CMK (cell line): ENCODE measurements at places on chromosomes 12 and 14.

- no peak for DNase-seq
Measured at GRCh38 chr12:85642808-85643207, 193.4 kb downstream of the RASSF9 start.

DNA sequence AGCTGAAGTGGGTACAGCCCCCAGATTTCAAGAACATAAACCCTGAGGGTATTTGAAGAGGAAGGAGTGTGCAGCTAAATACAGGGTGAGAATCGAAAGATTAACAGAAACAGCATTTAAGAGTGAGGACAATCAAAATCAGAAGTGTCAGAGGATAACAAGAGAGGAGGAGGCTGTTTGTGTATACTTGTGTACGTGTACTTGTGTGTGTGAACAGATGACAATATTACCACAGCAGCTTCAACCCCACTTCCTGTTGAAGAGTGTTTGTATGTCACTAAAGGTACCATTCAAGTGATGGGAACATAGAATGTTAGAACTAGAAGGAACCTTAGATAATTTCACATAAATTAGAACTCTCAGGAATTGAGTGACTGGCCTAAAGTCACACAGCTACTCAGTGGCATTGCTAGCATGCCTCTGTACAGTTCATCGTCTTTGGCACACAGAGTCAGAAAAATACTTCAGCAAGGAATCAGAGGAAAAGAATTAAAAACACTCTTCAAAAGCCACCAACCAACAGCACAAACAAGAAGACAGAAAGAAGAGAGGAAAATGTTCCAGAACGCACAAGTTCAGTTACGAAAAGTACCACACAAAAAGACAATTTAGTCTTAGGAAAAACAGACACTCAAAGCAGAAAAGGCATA lies 164.3 kb upstream of the BCL2L14 start:
- DNase-seq = no peak

DNA sequence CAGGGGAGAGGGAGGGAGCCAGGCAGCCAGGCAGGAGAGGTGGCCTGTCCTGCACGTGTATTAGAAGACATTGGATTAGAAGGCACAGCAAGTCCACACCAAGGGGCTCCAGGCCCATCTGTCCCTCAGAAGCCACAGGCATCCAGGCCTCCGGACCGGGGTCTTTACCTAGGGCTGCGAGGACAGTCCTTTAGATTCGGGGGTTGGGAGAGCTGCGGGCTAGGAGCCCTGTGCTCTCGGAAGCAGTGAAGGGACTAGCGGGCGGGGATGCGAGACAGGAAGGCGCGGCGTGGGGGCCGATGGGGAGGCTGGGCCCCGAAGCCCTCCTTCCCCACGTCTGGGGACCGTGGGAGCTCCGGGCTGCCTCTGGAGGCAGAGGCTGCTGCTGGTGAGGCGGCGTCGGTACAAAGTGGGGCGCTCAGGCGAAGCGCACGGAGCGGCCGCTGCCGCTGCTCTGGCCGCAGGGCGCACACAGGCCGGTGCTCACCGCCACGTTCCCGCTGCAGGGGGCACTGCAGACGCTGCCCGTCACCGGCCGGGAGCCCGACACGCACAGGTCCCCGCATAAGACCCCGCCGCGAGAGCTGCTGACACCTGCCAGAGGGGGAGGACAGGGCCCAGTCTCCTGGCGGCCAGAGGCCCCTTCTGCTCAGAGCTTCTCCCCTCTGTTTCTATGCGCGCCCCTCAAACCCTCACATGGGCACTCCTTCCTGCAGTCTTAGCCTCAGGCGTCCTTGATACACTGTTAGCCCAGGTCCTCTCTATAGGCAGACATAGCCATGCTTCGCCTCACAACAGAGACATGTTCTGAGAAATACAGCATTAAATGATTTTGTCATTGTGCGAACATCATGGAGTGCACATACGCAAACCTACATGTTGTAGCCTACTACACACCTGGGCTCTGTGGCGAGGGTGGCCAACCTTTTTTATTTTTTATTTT lies 17.3 kb downstream of the KRT7 start:
- DNase-seq = no peak

GRCh38 chr14:50763382-50764007 lies 67.5 kb downstream of the NIN start:
- DNase-seq = no peak

- DNase-seq = no peak
Measured at GRCh38 chr14:99213101-99213500, 58.9 kb downstream of the BCL11B start.

DNA sequence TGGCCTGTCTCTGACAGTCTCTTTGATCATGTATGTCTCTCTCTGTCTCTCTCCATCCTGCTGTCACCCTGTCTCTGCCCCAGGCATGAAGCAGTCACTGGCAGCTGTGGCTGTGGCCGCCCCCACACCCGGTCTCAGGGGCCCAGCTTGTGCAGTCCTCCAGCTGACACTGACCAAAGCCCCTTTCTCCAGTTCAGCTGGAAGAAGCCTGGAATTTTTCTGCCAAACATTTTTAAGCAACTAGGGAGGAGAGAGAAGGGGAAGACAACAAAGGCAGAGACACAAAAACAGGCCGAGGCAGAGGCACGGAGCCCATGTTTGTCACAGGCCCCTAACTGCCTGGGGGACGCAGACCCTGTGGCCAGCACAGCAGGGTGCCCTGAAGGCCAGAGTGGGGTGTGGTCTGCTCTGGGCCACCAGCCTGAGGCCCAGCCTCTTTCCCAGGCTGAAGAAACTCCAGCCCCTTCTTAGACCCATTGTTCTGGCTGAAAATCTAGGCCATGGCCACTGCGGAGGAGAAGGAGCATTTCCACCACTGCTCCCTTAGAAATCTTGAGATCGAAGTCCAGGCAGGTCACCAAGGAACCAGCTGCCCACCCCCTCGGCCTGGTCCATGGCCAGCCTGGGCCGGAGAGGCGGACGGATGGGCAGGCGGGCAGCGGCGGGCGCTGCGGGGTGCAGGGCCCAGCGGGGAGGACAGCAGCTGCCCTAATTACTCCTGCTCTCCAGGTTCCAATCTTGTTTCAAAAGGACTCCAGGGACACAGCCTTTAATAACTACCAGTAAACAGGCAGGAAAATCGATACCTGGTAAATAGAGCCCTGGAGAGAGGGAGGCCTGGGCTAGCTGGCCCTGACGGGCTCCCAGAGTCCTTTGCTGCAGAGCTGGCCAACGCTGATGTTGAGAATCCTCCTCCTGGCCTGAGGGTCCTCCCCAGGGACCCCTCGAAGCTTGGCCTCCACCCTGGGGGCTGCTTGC lies 14.9 kb downstream of the DTX1 start:
- DNase-seq = no peak
